ENCODE measurements at places on chromosomes 16 and 17.

DNA sequence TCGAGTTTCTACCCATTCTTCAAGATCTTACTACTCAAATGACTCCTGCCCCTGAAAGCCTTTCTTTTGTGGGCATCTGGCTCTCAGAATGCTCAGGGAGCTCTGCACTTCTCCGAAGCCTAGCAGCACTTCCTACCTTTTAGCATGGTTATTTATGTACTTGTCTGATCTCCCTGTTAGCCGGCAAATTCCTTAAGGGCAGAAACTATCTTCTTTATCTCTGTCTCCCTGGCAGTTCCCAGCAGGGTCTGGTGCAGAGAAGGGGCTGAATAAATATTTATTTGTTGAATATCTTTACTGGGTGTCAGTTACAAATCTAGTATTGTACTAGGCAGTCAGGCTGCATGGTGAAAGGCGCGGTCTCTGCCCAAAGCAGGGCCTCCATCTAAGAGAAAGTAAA, 30.7 kb downstream of the TMEM132E start:
- no peak for DNase-seq

DNA sequence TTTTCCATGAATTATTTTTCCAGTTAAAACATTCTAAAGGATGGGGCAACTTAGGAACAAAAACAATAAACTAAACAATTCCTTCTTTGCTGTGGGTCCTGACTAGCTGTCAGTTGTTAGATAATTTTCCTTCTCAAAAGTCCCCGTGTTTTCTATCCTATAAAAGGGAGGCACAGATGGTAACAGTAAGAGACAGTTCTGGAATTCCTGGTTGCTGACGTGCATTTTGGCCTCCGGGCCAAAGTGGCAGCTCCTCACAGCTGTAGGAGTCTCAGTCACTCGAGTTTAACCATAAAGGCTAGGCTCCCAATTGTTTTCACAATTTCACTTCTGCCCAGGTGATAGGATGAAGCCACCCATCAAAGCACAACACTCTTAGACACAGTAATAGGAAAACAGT, 77.0 kb upstream of the ZNF423 start:
- no peak for DNase-seq

DNA sequence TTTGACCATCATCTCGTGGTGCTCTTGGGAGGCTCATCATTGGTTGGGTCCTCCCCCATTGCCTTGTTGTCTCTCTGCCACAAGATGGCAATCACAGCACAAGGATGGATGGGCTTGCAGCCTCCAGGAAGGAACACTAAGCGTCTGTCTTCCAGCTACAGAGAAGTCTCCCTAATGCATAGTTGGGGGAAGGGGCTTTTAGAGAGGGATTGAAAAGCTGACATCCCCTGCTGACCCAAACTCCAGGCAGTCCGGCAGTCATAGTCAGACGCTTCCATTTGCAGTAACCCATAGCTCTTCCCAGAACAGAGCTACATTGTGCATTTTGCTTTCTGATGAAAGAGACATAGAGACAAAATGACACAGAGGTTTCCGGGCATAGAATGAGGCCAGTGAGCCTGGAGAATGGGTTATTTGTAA, 111.4 kb downstream of the UTP18 start:
- DNase-seq, result peak; percentile 39

- DNase-seq, result no peak
These were observed 34.5 kb upstream of the CLEC18B start for GRCh38 chr16:74455619-74456289.

- DNase-seq, result no peak
These were observed 25.7 kb downstream of the CALB2 start for GRCh38 chr16:71384073-71384724.

GRCh38 chr17:17725011-17725751, 43.9 kb downstream of the RAI1 start:
- DNase-seq, result no peak
